ENCODE measurements at places on chromosomes 3 and 15. TPM values are rescaled to one million over a fixed set of nuclear protein-coding genes. Genes with fewer than 3 reads are reported as not detected.

Gene PRICKLE2
- total RNA-seq = not detected

Gene LTF
- not detected for total RNA-seq

Gene RTP1
- total RNA-seq = not detected

Gene TFRC
- total RNA-seq = 396 TPM

Gene DNAH12
- total RNA-seq = 0.04 TPM

Gene PLA2G4D
- not detected for total RNA-seq

Gene GOLGA8Q
- total RNA-seq = 1.6 TPM

Gene ROPN1
- not detected for total RNA-seq

Gene HTR3E
- not detected for total RNA-seq

Gene CDHR4
- 0.25 TPM for total RNA-seq

Gene FAM43A
- total RNA-seq = 6.8 TPM

Gene ROBO2
- not detected for total RNA-seq

Gene TMEM266
- not detected for total RNA-seq

- DNase-seq = no peak
These were observed 119.4 kb upstream of the IQSEC1 start for GRCh38 chr3:13192471-13193213.

GRCh38 chr3:17840126-17840525 is 97.7 kb upstream of the TBC1D5 start:
- DNase-seq = no peak

DNA sequence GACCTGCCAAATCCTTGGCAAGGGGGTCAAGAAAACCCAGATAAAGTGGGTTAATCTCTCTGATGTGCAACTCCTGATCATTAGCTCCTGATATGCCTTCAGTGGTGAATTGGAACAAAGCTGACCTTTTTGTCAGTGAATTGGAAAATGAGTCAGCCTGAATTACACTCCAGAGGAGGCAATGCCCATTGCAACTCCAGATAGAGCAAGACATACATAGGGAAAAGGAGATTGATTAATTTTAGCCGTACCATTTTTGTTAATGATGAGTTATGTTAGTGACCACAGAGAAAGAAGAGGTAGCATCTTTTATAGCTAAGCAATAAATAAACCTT is 195.2 kb upstream of the CADPS start:
- DNase-seq = no peak

- DNase-seq = no peak
These were observed 18.2 kb upstream of the HRH1 start for GRCh38 chr3:11136116-11136515.

GRCh38 chr15:67805008-67805665 is 20.2 kb upstream of the SKOR1 start:
- no peak for DNase-seq

- DNase-seq = no peak
These were observed 19.9 kb upstream of the PDE8A start for GRCh38 chr15:84961707-84962106.

DNA sequence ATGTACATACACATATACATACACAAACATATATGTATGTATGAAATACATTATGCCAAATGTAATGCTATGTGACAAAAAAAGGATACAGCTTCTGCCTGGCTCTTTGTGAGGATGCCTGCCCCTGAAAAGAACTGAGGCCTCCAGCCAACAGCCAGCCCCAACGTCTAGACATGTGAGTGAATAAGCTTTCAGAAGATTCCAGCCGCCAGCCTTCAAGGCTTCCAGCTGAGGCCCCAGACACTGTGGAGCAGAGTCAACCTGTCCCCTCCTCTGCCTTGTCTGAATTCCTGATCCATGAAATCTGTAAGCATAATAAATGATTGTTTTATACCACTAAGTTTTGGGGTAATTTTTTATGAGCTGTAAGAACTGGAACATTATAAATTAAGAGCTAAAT is 24.7 kb downstream of the GXYLT2 start:
- DNase-seq = no peak

DNA sequence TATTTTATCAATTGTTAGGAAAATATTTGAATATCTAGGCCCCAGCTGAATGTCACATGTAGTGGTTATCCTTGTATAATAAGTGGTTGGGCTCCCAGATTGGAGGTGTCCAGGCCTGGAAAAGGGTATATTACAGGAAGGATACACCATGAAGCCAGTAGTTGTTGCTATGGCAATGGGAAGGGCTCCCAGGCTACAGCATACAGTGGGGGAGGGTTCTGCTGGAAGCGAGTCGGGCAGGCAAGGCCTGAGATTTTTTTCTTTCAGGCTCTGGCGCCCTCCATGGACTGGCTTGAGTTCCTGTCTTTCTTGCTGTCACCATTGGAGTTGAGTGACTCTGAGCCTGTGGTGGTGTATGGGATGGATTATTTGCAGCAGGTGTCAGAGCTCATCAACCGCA is 8.9 kb downstream of the ECE2 start:
- peak; percentile 34 for DNase-seq

DNA sequence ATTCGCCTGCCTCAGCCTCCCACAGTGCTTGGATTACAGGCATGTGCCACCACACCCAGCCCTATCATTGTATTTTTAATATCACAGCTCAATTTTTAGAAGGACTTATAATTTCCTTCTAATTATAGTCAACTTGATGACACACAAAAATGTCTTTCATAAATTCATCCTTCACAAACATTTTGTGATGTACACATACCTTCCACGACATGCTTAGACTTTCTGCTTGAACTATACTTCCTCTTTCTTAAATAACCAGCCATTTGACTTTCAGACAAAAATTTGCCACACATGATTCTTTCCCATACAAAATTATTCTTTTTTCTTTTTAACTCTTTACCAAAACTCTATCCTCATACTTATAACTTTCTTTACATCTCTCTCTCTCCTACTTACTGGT is 48.4 kb upstream of the CCK start:
- DNase-seq = no peak

- DNase-seq = no peak
These were observed 46.5 kb downstream of the PSMD6 start for GRCh38 chr3:63976872-63977200.

DNA sequence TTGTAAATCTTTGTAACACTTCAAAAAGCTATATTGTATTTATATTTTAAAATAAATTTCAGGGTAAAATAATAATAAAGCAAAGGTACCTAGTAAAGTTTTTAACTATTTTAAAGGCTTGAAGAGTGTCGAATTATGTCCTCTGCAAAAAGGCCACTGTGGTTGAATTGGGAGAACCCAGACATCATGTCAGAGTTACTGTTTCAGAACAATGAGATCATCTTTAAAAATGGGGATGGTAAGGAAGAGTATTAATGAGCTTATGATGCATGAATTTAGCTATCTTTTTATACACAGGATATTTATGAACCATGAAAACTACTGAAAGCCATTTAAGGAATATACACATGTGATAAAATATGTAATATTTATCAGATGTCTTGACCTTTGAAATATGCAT is 26.3 kb downstream of the KCNMB3 start:
- DNase-seq = no peak

DNA sequence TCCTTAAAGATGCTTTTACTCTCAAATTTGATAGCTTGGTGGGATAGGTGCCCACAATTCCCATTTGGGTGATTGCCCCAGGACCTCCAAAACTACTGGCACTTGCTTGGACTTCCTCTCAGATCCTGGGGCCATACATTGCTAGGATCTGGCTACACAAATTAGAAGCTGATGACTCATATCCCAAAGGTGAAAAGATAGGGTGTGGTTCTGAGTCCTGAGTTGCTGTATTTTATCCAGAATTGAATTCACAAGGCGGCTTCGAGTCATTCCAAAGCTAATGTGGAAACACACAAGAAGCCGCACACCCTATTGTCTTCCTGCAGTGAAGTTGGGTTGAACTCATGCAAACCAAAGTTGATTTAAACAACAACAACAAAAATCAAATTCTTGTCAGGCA is 53.4 kb downstream of the DUT start:
- DNase-seq = no peak

GRCh38 chr3:61848885-61849284 is 287.5 kb downstream of the PTPRG start:
- no peak for DNase-seq

DNA sequence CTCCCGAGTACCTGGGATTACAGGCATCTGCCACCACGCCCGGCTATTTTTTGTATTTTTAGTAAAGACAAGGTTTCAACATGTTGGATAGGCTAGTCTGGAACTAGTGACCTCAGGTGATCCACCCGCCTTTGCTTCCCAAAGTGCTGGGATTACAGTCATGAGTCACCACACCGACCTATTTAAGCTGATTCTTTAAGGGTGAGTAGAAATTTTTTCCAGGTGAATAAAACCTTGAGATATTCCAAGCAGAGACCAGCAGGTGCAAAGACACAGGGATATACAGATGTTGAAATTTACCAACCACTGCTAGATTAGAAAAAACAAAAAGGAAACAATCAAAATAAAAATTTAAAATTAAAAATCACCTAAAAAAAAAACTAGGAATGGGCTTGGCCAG is 74.4 kb upstream of the CHRNB4 start:
- no peak for DNase-seq

GRCh38 chr3:132034097-132034485 is 723 bp downstream of the CPNE4 start:
- DNase-seq = no peak

GRCh38 chr3:152416808-152417580 is 148.3 kb downstream of the MBNL1 start:
- DNase-seq = no peak

GRCh38 chr3:68123231-68123630 is 468.8 kb upstream of the SUCLG2 start:
- DNase-seq = no peak

GRCh38 chr15:50163719-50164410 is 18.1 kb upstream of the SLC27A2 start:
- DNase-seq = no peak

DNA sequence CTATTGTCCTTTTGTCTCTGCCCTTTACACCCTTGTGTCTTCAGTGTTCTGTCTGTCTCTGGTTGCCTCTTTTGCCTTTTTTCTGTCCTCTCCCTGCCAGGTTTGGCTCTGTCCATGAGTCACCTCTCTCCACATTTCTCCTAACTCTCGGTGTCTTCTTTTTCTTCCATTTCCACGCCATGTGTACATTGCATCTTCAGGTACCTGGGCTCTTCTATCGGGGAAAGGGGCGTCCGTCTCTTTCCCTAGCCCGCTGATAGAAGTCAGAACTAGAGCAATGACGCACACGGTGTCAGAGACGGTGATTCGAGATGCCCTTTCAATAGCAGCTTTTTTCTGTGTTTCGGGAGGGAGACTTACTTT is 641 bp downstream of the OPA1 start:
- peak; percentile 69 for DNase-seq

GRCh38 chr15:58459560-58459959 is 27.8 kb downstream of the LIPC start:
- no peak for DNase-seq

- no peak for DNase-seq
These were observed 48.7 kb downstream of the TNFAIP8L3 start for GRCh38 chr15:51046016-51046415.

DNA sequence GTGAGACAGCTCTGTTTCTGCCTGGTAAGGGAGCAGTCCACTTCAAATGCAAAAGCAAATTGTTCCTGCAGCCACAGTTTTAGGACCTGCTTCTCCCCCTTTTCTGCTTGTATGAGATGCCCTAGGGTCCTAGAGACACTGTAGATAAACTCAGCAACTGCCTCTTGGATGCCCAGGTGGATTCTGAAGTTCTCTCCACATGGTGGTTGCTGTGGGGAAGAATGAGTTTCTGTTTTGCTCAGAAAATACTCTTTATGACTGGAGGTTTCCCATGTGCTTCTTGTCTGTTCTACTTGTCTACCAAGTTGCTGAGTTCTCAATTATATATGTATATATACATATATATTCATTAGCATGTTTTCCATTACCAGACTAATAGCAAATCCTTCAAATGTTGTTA is 5.6 kb upstream of the ZNF80 start:
- peak; percentile 38 for DNase-seq

DNA sequence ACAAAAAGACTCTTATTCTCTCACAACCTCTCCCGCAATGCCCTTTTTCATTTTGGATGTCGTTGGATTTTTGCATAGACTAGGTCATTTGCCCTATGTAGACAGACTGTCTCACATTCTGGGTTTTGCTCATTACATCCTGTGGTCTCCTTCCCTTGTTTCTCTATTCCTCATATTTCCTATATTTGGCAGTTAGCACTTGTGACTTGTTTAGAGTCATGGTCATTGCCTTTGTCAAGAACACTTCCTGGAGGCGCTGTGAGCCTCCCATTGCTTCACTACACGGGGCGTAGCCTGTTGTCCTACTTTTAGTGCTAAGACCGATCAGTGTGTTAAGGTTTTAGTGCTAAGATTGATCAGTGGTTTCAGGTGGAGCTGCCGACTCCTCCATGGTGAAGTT is 16.1 kb upstream of the TATDN2 start:
- no peak for DNase-seq

- no peak for DNase-seq
These were observed 265.0 kb downstream of the THRB start for GRCh38 chr3:24229468-24230221.

DNA sequence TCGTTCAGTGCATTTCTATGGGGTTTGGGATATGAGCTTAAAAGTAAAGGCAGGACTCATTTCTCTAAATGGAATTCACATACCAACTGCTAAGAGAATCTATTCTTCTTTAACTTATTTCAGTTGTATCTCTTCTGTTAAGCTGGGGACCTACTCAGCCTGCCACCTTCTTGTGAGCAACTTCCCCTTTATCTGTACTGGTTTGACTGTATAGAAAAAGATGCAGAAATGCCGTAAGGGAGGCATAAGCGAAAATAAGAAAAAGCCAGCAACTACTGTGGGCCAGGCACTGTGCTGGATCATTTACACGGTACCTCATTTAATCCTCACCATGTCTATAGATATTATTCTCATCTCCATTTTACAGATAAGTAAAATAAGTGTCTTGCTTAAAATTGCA is 38.4 kb downstream of the RBMS3 start:
- no peak for DNase-seq

GRCh38 chr15:84818261-84819131 is 1.3 kb downstream of the ALPK3 start:
- no peak for DNase-seq

GRCh38 chr3:106403371-106404145 is 534.7 kb upstream of the CBLB start:
- DNase-seq = no peak

DNA sequence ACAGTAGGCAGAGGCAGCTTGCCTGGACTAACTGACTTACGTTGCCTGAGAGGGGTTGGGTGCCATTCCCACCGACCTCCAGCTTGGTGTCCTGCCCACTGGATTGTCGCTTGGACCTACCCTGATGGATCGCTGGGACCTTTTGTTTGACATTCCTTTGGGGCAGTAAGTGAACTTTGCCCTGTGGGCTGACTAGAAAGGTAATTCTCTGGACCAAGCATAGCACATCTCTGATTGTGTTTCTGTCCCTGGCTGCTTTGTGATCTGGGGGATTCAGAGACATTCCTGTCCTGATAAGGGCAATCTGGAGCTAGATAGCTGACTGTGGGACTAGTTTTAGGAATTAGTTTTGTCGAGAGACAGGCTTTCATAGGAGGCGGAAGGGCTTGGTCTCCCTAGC is 19.5 kb upstream of the IFT57 start:
- no peak for DNase-seq

DNA sequence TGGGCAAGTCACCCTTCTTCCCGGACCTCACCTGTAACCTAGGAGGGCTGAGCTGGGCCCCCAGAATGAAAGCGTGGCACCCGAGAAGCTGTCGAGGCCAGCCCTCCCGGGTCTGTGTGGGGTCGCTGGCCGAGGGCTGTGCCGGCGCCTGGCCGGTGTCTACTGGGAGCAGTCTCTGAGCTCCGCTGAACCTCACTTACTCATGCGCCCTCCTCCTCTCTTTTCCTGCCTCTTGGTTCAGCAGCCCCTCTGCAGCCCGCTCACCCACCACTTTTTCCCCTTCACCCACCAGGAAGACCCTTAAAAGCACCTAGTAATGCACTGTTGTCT is 419 bp downstream of the HYKK start:
- no peak for DNase-seq
